ENCODE measurements at places on chromosomes 7 and 10.

- DNase-seq, result no peak
These were observed 395.9 kb downstream of the SORCS3 start for GRCh38 chr10:105037022-105037421.

GRCh38 chr7:87784424-87784823, 91.7 kb downstream of the SLC25A40 start:
- DNase-seq, result no peak

DNA sequence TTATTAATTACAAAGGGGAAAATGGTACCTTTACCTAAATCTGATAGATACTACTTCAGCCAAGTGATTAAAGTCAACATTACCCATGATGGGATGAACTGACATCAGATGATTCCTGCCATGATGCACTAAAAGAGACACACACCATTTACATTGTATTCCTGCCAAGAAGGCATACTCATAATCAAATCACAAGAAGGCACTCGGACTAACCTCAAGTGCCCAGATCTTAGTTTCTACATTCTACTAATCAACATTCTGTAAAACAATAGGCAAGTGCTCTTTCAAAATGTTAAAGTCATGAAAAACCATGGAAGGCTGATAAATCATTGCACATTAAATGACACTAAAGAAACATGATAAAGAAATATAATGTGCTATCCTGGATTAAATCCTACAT, 44.4 kb downstream of the SLC35G1 start:
- DNase-seq, result no peak

GRCh38 chr7:156380261-156380660, 260.3 kb upstream of the RNF32 start:
- no peak for DNase-seq

DNA sequence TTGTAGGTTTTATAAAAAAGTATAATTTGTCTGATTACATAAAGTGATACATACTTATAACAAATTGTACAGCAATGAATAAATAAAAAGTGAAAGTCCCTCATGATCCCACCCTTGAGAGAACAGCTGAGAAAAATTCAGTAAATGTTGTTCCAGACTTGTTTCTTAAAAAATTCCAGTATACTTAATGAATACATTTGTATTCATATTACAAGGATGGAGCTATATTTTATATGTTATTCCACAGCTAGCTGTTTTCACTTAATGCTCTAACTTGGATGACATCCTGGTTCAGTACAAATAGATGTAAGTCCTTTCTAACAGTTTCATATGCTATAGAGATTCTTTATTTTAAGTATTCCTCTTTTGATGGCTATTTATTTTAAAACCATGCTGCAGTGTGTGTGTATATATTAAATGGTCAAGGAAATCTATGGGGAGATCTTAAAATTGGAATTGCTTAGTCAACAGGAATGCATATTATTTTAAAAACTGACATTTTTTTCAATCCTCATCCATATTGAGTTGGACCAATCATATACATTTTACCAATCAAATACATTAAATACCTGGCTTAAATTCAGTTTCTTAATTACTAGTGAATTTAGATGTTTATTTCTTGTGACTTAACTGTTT, 8.9 kb downstream of the STAMBPL1 start:
- no peak for DNase-seq

DNA sequence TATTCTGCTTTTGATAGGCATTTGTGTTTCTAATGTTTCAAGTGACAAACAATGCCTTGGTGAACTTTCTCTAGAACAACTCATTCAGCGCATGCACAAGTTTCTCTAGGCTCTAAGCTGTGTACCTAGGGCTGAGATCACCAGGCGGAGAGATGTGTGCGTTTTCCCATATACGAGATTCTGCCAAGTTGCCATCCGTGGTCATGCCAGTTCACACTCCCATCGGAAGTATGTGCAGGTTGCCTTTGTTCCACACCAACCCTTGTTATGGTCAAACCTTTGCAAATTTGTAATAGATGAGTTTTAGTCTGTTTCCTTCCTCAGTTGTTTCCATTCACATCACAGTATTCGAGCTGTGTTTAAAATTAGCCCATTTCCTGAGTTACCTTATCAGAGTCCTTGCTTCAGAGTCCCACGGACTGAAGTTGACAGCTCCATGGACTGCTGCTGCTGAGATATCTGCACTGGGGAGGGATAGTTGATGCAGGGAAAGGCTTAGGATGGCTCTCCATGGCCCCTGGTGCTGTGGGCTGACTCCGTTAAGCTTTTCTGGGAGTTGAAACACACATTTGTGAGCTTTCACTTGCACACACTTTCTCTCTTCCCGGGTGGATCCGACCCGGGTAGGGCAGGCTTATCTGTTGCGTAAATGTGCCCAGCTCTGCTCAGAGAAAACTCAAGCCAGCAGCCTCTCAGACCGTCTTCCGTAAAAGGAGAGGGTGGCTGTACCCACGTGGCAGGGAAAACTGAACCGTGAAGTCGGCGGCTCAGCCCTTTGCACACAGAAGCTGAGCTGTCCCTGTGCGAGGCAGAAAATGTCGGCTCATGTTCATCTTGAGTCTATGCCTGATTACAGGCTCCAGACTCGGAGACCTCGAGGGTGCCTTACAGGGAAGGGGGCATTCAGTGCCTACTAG, 49.4 kb downstream of the HK1 start:
- DNase-seq, result no peak

DNA sequence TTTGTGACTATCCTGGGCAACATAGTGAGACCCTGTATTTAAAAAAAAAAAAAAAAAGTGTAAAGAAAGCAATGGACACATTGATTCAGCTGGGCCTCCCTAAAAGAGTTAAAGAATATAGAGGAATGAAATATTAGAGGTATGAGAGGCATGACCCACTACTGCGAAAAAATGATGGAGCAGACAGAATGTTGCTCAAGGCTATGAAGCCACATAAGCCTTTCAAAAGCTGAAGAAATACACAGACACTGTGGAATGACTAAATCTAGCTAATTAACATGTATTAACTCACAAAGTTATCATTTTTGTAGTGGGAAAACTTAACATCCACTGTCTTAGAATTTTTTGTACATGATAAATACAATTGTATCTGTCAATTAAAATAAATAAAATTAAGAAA, 107.3 kb downstream of the HGF start:
- DNase-seq, result no peak

DNA sequence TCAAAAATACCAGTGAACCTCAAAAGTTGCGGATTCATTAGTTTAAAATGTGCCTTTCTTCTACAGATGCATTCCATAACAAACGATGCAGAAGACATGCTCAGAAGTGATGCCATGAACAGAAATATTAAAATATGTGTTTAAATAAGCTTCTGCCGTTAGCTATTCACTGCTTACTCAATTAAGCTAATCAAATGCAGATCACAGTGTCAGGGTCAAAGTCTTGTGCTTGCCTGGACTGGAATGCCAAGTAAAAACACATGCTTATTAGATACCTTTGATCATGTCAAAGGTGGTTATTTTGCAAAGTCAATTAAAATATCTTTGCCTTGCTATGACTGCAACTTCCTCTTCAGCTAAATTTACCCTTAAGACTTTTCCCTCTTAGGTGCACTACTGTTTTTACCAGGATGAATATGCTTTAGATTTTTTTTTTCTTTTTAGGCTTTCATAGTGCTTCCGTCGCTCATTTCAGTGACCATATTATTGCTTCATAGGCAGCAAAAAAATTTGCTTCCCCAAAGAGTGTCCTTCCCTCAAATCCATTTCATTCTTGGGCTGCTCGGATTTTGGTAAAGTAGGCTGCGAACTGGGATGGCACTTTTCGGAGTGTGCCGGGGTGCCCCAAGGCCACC, 905 bp downstream of the ASB13 start:
- DNase-seq, result no peak
